ENCODE measurements at places on chromosomes 7 and 10.

DNA sequence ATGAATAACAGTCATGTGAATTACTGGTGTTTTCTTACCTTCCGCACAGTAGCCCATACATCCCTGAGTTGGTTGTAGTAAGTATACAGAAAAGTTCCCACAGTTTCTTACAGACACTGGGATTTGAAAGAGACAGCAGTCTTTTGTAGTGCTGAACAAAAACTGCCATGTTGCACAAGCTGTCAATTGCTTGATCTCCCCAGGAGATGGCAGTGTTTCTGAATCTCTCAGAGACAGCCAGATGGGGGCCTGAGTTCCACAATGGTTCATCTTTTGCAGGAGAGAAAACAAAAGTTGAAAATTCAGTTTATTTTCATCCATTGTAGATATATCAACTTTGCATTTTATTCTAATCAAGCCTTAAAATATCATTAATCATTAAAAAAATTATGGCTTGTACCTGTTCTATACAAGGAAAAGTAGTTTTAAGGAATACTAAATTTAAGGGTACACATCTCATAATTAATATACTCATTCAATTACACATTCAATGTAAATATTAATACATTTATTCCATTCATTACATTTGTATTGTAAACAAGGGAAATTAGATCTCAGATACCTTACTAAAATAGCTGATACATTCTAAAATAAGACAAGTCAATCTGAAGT is 14.5 kb downstream of the VWDE start:
- DNase-seq, result peak; percentile 14

DNA sequence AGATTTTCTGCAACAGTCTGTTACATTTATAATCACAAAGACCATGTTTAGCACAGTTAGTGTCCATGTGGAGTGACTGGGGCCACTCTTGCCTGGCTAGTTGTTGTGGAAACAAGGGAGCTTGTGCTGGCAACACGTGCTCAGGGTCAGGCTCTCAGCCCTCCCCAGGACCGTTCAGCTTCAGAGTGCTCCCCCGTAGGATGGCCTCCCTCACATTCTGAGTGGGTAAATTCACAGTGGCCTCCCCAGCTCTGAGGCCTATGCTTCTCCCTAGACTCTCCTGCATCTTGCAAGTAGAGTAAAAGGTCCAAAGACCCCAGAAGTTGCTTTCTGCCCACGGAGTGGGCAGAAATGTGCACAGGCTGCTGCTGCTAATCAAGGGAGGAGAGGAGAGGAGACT is 122.3 kb downstream of the ADCY1 start:
- DNase-seq, result no peak

DNA sequence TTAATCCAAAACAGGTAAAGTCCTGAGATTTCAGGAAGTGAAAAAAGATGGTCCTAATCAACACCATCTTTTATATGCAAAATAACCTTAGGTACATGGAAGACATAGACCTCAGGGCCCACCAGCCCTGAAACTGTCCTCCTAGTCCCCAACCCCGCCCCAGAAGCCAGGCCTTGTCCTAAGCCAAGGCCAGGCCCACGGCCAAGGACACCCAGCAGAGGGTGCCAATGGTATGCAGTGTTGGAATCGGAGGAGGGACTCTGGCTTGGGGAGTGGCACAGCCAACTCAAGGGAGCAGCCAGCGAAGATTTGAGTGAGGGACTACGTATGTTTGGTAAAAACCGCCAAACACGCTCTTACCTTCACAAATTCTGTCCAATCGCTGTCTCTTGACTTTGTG is 96.7 kb downstream of the ZRANB1 start:
- DNase-seq, result no peak

DNA sequence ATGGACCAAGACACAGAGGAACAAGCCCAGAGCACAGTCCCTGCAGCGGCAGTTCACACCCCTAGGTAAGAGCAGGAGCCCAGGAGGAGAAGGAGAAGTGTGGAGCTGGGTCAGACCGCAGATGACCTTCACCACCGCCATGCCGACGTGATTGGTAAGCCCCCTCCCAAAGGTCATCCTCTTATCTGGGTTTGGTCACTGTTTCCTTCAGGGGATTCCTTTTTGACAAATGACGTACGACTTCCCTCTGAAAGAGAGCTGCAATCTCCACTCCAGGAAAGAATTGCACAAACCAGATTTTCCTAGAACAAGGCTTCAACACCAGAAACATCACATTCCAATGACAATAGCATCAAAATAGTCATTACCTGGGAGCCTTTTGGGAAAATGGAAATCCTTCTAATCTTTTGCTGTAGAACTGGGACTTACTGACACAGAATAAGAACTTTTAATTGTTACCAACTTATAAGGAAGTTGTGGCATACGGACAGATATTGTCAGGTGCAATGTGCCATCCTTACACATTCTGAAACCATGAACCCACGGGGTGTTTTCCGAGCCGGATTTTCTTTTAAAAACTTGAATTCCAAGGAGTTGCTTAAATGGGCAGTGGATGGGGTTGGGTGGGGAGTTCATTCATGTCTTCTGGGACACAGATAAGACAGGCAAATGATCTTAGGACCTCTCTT is 20.8 kb upstream of the ADAM12 start:
- DNase-seq, result no peak

DNA sequence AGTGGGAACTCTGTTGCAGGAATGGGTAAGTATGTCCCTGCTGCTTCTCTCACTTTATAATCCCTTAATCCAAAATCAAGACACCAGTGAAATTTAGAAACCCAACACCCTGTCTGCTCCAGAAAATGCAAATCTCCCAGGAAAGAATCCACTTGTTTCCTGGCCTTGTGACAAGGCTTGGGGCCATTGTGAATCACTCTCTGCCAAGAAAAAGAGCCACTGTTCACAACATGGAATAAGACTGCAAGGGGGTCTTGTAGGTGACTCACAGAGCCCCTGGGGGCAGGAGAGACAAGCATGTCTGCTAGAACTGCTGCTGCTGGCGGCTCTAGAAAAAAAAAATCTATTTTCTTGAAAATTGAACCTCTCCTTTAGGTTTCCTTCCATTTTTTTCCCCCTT is 191.2 kb downstream of the SORCS1 start:
- no peak for DNase-seq
